ENCODE measurements at places on chromosomes 7 and 10.

- DNase-seq = no peak
These were observed 80.0 kb downstream of the EEPD1 start for GRCh38 chr7:36232971-36233550.

GRCh38 chr7:2350861-2351260 is 3.8 kb upstream of the EIF3B start:
- DNase-seq = no peak

DNA sequence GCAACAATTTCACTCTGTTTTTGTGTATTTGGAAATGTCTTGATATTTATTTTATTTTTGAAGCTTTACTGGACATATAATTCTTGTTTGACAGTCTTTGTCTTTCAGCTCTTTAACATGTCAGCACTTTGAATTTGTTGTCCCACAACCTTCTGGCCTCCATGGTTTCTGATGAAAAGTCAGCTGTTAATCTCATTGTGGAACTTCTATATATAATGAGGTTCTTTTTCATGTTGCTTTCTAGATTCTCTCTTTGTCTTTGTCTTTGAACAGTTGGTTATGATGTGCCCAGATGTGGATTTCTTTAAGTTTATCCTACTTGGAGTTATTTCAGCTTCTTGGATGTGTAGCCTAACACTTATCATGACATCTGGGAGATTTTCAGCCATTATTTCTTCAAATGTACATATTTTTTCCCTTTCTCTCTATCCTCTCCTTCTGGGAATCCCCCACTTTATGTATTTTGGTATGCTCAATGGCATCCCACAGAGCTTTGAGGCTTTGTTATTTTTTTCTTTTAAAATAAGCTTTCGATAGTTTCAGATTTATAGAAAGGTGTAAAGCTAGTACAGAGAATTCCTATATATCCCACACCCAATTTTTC is 9.5 kb upstream of the LMTK2 start:
- no peak for DNase-seq

DNA sequence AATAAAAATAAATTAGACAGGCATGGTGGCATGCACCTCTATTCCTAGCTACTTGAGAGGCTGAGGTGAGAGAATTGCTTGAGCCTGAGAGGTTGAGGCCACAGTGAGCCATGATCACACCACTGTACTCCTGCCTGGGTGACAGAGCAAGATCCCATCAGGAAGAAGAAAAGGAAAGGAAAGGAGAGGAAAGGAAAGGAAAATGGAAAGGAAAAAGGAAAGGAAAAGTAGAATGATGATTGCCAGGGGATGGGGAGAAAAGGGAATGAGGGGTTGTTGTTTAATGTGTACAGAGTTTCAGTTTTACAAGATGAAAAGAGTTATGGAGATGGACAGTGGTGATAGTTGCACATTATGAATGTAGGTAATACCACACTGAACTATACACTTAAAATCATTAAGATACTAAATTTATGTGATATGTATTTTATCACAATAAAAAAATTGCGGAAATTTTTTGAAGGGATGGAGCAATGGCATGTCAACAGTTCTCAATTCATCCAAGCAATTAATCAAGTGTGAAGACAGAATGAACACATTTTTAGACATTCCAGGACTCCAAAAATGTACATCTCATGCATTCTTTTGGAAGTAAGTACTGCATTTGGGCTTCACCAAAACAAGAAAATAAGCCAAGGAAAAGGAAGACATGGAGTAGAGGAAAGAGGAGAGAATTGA is 44.3 kb downstream of the IL6 start:
- no peak for DNase-seq

Measured in HFF-Myc (cell line).